Activated CD4-positive, alpha-beta T cell treated with anti-CD3 and anti-CD28 coated beads for 36 hours (primary cell): ENCODE measurements at places on chromosomes 1 and 21. TPM values are rescaled to one million over a fixed set of nuclear protein-coding genes. Genes with fewer than 3 reads are reported as not detected.

TRPM2 gene
- 1.7 TPM for total RNA-seq

ANGPTL7 gene
- not detected for total RNA-seq

KMO gene
- not detected for total RNA-seq

TMEM183A gene
- total RNA-seq = 71.0 TPM

RIT1 gene
- total RNA-seq = 20.3 TPM

TNFRSF1B gene
- total RNA-seq = 107 TPM

ADGRL4 gene
- total RNA-seq = not detected

TTC24 gene
- 7.3 TPM for total RNA-seq

SH2D1B gene
- not detected for total RNA-seq

GRCh38 chr21:22657781-22658180, 1659.6 kb downstream of the NCAM2 start:
- no peak for DNase-seq
- no peaks in the 10 kb centered on the region for H3K36me3 ChIP-seq

- H3K27me3 ChIP-seq = peaks cover 9% of the 10 kb centered on the region
- H3K4me3 ChIP-seq = no peak overlapping the region
- peaks cover 2% of the 10 kb centered on the region for H3K36me3 ChIP-seq
- H3K27ac ChIP-seq = no peak overlapping the region
- no peak for DNase-seq
These were observed 77.4 kb downstream of the ETS2 start for GRCh38 chr21:38883142-38883541.

- H3K27me3 ChIP-seq = peaks cover 76% of the 10 kb centered on the region
- no peak overlapping the region for H3K27ac ChIP-seq
- no peaks in the 10 kb centered on the region for H3K36me3 ChIP-seq
- no peak overlapping the region for H3K4me3 ChIP-seq
- peaks cover 51% of the 10 kb centered on the region for H3K4me1 ChIP-seq
These were observed 2.3 kb upstream of the DMRTA2 start for GRCh38 chr1:50425376-50426107.

DNA sequence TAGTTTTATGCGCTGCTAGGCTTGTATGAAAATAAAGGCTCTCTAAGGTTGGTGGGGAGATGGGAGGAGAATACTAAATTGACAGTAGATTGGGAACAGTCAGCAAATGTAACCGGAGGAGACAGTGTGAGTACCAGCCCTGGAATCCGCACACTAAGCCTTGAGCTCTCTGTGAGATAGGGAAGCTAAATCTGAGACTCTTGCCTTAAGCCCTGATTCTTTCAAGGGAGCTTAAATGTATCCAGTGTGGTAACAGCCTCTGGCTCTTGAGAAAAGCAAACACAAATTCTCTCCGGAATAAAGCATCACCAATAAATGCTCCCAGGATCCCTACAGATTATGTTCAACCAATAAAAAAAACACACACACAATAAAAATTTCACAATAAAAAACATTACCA, 33.0 kb upstream of the PDPN start:
- H3K27me3 ChIP-seq = peaks cover 13% of the 10 kb centered on the region
- H3K36me3 ChIP-seq = no peaks in the 10 kb centered on the region
- H3K4me3 ChIP-seq = no peak overlapping the region
- no peaks in the 10 kb centered on the region for H3K4me1 ChIP-seq

- peak; percentile 54 for DNase-seq
- H3K4me3 ChIP-seq = no peak overlapping the region
- no peak overlapping the region for H3K27ac ChIP-seq
These were observed 4.7 kb downstream of the FOXO6 start for GRCh38 chr1:41365772-41366454.

DNA sequence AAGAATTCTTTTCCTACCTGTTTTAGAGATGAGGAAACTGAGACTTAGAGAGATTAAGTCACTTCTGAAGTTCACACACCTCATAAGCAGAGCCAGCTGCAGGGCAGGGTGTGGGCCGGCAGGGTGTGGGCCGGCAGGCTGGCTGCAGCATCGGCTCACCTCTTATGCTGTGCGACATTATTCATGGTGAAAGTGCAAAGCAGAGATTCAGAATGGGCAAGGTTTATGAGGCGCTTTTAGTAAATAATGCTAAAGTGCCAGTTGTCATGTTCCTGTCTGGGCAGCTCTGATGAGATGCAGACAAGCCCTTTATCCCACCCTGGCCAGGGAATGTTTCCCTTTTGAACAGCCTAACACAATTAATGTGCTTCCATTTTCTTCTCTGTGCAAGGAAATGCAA, 14.6 kb downstream of the MAB21L3 start:
- H3K27me3 ChIP-seq = peaks cover 16% of the 10 kb centered on the region
- H3K4me1 ChIP-seq = peaks cover 39% of the 10 kb centered on the region
- H3K4me3 ChIP-seq = no peak overlapping the region
- H3K27ac ChIP-seq = no peak overlapping the region
- no peak for DNase-seq

DNA sequence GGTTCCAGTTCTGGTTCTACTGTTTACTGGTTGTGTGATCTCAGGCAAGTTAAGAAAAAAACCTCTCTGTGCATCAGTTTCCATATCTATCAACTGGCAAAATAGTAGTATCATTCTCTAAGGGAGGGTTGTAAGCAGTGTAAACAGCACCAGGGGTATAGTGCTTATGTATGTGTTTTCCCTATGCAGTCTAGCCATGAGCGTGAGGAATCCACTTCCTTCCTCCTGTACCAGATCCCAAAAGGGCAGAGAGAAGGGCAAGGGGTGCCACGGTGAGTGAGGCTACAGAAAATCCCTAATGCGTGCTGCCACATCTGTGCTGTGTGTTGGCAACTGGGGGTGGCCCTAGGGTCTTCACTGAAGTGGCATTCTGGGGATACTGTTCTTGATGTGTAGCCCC, 18.4 kb upstream of the RNF19B start:
- peak overlapping the region; percentile 82 for H3K27ac ChIP-seq
- H3K4me1 ChIP-seq = peaks cover 58% of the 10 kb centered on the region
- no peaks in the 10 kb centered on the region for H3K36me3 ChIP-seq
- H3K4me3 ChIP-seq = no peak overlapping the region

GRCh38 chr21:45948576-45949141, 32.9 kb upstream of the COL6A1 start:
- no peak for DNase-seq
- H3K36me3 ChIP-seq = no peaks in the 10 kb centered on the region
- H3K4me3 ChIP-seq = no peak overlapping the region

DNA sequence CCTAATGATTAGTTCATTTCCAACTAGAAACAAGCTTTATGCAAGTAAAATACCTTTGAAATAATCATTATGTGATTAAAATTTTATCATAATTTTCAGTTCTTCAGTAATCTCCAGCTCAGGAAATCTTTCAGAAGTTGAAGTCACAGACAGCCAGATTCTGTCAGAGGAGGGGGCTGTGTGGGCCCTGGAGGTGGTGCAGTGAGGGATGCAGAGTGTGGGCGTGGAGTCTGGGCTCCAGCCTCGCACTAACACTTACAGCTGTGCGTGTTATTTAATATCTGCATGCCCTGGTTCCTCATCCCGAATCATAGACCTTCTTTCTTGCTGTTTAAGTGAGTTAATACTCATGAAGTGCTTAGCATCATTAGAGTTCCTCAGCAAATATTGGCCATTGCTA, 23.9 kb downstream of the WDR64 start:
- DNase-seq = peak; percentile 25
- no peaks in the 10 kb centered on the region for H3K36me3 ChIP-seq
- H3K4me1 ChIP-seq = peaks cover 35% of the 10 kb centered on the region

DNA sequence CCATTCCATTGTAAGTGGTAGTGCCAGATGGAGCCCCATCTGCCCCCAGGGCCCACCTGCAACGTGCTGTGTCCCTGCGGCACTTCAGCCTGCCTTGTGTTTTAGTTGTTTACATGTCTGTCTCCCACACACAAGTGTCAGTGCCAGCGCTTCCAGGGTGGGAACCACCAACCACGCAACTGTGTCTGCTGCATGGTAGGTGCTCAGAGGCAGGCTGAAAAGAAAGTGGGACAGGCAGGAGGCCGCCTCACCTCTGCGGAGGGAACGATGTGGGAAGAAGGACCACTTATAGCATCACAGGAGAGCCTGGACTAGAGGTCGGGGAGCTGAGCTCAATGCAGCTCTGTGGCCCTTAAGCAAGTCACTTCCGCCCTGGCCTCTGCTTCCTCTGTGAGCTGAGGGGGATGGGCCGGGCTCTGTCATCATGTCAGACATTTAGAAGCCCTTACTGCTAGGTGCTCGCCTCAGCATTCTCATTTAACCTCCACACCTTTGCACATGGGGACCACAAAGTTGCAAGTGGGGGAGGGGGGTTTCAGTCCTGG, 17.9 kb downstream of the SLC9A1 start:
- peaks cover 58% of the 10 kb centered on the region for H3K4me1 ChIP-seq
- peaks cover 3% of the 10 kb centered on the region for H3K36me3 ChIP-seq
- peak overlapping the region; percentile 96 for H3K27ac ChIP-seq
- DNase-seq = peak; percentile 94
- H3K4me3 ChIP-seq = peak overlapping the region; percentile 73

DNA sequence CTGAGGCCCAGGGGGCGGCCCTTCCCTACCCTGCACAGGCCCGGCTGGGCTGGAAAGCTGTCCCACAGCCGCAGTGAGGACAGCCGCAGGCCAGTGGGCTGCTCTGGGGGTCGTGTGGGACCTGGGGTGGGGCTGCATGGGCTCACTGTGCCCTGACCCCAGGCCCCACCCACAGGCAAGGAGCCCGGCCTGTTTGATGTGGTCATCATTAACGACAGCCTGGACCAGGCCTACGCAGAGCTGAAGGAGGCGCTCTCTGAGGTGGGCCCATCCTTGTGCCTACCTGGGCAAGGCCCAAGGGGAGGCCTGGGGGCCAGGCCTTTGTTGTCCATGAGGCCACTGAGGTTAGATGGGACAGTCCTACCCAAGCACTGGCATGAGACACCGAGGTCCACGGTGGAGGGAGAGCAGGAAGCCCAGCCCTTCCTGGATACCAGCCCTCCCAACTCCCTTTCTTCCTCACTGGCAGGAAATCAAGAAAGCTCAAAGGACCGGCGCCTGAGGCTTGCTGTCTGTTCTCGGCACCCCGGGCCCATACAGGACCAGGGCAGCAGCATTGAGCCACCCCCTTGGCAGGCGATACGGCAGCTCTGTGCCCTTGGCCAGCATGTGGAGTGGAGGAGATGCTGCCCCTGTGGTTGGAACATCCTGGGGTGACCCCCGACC, 1.4 kb upstream of the GJC2 start:
- H3K27ac ChIP-seq = no peak overlapping the region
- peaks cover 10% of the 10 kb centered on the region for H3K4me1 ChIP-seq
- no peak for DNase-seq
- H3K27me3 ChIP-seq = no peaks in the 10 kb centered on the region
- H3K4me3 ChIP-seq = no peak overlapping the region

GRCh38 chr1:68359045-68359444, 90.7 kb downstream of the RPE65 start:
- H3K4me3 ChIP-seq = no peak overlapping the region
- no peak for DNase-seq
- peaks cover 9% of the 10 kb centered on the region for H3K27me3 ChIP-seq
- no peaks in the 10 kb centered on the region for H3K4me1 ChIP-seq
- no peaks in the 10 kb centered on the region for H3K36me3 ChIP-seq
- H3K27ac ChIP-seq = no peak overlapping the region

GRCh38 chr1:207398986-207399385, 55.1 kb upstream of the CR2 start:
- H3K27ac ChIP-seq = no peak overlapping the region
- H3K4me3 ChIP-seq = no peak overlapping the region
- no peaks in the 10 kb centered on the region for H3K27me3 ChIP-seq
- H3K4me1 ChIP-seq = peaks cover 6% of the 10 kb centered on the region
- no peaks in the 10 kb centered on the region for H3K36me3 ChIP-seq

GRCh38 chr1:39150779-39151178, 53.7 kb upstream of the MACF1 start:
- H3K27me3 ChIP-seq = peaks cover 7% of the 10 kb centered on the region
- H3K4me3 ChIP-seq = no peak overlapping the region
- no peaks in the 10 kb centered on the region for H3K36me3 ChIP-seq
- DNase-seq = no peak

GRCh38 chr21:23952269-23952668, 1655.0 kb downstream of the MRPL39 start:
- H3K4me1 ChIP-seq = peaks cover 22% of the 10 kb centered on the region
- H3K4me3 ChIP-seq = no peak overlapping the region
- no peaks in the 10 kb centered on the region for H3K27me3 ChIP-seq
- no peak overlapping the region for H3K27ac ChIP-seq
- no peaks in the 10 kb centered on the region for H3K36me3 ChIP-seq
- no peak for DNase-seq

DNA sequence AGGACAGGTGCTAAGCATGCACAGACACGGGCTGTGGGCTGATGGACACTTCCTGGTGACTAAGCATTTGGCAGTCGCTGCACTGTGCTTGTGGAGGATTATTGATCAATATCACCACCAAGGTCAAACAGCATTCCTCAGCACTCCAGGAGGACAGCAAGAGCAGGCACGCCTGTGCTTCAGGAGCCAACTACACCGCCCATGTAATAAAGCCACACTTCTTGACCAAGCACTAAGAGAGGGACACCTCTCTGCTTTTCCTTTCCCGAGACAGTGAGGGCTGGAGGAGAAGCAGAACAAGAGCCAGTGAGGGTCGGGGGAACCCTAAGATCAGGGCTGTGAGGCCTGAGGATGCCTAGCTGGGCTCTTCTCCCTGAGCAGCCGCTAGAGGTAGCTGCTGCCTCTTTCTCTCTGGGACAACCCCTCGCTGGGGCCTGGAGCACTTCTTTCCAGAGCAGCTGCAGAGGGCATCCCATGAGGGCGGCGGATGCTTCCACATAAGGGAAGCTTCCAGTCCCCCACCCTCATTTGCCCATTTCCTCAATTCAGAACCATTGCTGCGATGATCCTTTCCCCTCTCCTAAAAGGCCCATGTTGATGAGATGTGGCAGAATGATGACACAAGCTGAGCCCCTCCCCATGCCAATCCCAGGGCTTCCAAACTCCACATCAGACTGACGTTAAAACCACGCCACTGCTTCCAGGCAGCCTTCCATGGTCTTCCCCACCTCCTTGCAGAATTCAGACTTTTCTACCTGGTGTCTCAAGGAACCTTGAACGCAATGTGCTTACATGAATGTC, 19.1 kb downstream of the RAB7B start:
- H3K4me3 ChIP-seq = no peak overlapping the region
- DNase-seq = peak; percentile 66
- no peaks in the 10 kb centered on the region for H3K36me3 ChIP-seq
- no peaks in the 10 kb centered on the region for H3K27me3 ChIP-seq
- no peaks in the 10 kb centered on the region for H3K4me1 ChIP-seq
- H3K27ac ChIP-seq = no peak overlapping the region

GRCh38 chr1:54649130-54649898, 7.7 kb downstream of the MROH7 start:
- no peak for DNase-seq
- H3K27ac ChIP-seq = no peak overlapping the region
- H3K36me3 ChIP-seq = no peaks in the 10 kb centered on the region
- no peaks in the 10 kb centered on the region for H3K4me1 ChIP-seq
- peaks cover 7% of the 10 kb centered on the region for H3K27me3 ChIP-seq
